LHCN-M2 (cell line): ENCODE measurements at places on chromosomes 5 and 9.

- DNase-seq = no peak
Measured at GRCh38 chr5:158952951-158953350, 146.8 kb downstream of the EBF1 start.

GRCh38 chr9:128845186-128845931, 15.8 kb upstream of the SPOUT1 start:
- DNase-seq = peak; percentile 85

DNA sequence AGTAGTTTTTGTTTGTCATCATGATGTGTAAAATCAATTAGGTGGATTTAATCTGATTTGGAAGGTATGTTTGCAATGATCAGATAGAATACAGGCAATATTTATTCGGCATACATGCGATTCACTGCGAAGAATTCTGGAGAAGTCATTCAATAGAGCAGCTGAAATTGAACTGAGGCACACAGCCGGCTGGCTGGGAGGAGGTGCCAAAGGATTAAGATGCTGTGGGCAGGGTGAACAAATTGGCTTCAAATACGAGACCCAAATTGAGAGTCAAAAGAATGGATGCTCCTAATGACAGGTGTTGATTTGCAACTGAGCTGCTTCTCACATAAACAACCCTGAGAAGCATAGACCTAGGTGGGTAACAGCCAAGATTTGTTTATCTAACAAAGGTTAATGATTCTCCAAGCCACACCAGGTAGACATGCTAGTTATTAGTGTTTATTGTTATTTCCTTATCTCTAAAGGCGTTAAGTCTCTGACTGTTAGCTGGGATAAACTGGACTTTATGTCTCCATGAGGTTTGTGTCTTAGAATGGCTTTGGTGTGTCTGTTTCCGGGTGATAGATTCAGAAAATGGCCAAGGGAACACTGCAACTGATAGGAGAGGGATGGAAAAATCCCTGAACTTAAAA, 55.3 kb upstream of the CLINT1 start:
- DNase-seq = no peak

DNA sequence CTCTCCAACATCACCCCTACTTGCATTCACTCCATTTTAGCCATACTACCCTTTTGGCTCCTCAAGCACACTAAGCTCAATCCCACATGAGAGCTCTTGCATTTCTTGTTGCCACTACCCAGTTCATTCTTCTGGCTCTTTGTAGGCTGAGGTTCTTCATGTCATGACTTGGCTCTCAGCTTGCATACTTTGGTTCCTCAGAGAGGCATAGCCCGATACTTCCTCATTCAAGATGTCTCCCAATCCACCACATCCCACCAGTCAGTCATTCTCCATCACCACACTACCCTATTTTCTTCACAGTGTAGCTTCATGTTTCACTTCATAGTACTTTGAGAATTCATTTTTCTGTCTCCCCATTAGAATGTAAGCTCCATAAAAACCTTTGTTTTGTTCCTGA, 116.7 kb downstream of the NR6A1 start:
- DNase-seq = no peak

- no peak for DNase-seq
Measured at GRCh38 chr5:127322403-127322802, 31.8 kb downstream of the MEGF10 start.

GRCh38 chr9:89549031-89549644, 51.2 kb upstream of the SEMA4D start:
- DNase-seq = peak; percentile 6

DNA sequence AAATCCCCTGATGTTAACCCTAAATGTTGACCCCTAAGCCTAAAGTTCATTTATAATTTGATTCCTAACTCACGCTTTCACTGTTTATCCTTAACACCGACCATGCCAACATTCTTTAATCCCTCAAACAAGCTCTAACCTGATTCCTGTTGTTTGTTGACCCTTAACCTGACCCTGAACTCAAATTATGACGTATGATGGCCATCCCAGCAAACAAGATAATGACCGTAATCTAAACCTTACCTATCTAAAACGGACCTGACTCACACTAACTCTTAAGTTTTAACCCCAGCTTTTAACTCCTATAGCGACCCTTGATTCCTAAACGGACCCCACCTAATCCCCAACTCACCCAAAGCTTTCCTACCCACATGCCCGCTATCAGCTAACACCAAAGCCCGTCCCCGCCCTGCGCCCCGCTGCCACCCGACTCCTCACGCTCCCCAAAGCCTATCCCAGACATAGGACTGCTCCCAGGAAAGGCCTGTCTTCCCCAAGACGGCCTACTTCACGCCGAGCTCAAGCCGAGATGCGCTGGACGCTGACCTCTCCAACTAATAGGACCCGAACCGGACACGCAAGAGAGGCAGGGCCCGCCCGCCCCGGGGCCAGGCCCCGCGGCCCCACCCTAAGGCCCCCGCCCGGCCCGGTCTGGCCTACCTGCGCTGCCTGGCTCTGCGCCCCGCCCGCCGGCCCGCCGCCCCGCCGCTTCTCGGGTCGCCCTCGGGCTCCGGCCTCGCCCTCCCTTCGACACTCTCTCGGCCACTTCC, 395 bp downstream of the TLN1 start:
- DNase-seq = peak; percentile 7

GRCh38 chr5:6633469-6634245, 417 bp downstream of the SRD5A1 start:
- peak; percentile 12 for DNase-seq

DNA sequence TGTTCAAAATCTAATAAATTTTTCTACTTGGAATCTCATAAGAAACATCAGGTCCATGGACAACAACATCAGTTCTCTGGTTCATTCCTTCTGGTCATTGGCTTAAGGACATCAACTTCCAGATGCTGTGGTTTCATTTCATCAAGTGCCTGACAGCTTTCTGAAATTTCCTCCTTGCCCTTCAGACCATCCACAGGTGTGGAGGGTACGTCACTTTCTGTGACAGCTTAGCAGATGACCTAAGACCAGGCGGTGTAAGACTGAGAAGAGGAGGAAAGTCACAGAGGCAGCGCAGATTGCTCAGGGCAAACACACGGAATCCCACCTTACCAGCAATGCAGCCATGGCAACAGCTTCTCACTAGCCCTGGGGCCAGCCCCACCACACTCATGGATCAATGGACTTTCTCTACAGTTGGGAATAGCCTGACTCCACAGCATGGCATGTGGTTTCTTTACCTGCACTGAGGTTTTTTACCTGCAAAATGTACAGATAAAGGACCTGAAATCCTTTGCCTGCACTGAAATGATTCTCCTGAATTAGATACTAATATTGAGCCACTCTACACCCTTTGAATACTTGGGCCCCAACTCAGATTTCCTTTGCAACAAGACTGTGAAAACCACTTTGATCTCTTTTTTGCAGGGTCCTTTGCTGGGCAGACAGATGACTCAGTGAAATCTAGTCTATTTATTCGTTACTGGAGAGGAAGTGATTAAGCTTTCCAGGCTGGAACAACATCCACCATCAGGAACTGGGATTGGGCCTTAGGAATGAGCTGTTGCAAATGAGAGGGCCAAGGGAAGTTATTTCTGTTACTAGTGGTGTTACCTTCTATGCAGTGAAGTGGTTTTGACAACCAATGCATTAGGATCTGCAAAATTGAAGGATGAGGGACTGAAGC, 26.9 kb downstream of the TICAM2 start:
- peak; percentile 84 for DNase-seq

DNA sequence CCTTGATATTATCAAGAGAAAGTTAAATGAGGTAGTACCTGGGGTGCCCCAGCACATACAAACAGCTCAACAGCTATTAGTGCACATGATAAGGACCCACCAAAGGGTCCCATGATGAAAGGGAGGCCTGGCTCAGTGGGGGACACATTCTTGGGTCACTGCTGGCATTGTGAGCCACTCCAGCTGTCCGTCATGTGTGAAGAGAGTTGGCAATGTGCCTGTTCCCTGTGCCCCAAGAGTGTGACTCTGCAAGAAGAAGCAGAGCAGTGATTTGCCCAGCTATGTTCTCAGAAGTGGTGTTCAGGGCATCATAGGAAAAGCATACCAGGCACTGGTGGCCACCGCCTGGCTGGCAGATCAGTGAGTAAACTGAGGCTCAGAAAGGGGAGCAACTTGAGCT, 37.1 kb upstream of the TDRD7 start:
- DNase-seq = no peak

GRCh38 chr9:34541540-34541939, 18.8 kb upstream of the ENHO start:
- no peak for DNase-seq

- no peak for DNase-seq
Measured at GRCh38 chr5:20959347-20959746, 971.3 kb upstream of the CDH18 start.

- DNase-seq = peak; percentile 61
Measured at GRCh38 chr5:16791036-16791705, 144.9 kb downstream of the MYO10 start.

DNA sequence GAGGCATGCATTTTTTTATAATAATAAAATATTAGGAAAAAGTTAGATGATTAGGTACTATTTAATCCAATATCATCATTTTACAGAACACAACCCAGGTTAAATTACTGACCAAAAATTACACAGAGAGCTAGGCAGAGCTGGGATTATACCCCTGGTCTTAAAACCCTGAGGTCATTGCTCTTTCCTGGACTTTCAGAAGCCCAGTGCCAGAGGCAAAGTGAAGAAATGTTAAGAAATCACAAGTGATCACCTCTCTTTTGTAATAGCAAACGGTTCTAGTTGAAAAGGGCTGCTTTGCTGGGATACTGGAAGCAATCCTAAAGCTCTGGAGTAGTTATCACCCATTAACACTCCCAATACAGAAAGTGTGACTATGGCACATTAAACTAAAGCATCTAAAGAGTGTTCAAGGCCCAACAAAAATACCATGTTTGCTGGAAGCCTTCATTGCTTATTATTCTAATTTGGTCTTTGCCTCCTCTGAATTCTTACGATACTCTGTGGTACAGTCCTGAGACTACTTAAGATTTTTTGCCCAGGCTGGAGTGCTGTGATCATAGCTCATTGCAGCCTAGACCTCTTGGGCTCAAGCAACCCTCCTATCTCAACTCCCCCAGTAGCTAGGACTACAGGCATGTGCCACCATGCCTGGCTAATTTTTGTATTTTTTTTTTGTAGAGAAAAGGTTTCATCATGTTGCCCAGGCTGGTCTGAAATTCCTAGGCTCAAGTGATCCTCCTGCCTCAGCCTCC, 575.9 kb downstream of the RAB3C start:
- DNase-seq = no peak

GRCh38 chr5:112649882-112650281, 87.8 kb upstream of the APC start:
- DNase-seq = no peak

- DNase-seq = no peak
Measured at GRCh38 chr5:172175263-172175719, 12.7 kb downstream of the STK10 start.

DNA sequence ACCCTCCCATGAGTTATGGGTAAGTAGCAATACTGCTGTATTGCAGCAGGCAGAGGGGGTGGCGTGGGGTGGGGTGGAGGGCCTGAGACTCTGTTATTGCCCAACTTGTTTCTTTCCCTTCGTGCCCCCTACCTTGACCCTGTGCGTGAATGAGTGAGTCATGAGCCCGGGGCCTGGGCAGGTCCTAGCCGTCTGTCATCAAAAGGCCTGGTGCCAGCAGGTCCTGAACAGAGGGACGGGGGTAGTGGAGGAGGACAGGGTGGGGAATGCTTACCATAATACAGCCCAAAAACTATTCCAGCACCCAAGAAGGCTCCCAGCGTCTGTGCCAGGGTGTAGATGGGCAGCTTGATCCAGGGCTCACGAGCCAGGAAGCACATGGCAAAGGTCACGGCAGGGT, 4.3 kb downstream of the AQP3 start:
- DNase-seq = no peak

DNA sequence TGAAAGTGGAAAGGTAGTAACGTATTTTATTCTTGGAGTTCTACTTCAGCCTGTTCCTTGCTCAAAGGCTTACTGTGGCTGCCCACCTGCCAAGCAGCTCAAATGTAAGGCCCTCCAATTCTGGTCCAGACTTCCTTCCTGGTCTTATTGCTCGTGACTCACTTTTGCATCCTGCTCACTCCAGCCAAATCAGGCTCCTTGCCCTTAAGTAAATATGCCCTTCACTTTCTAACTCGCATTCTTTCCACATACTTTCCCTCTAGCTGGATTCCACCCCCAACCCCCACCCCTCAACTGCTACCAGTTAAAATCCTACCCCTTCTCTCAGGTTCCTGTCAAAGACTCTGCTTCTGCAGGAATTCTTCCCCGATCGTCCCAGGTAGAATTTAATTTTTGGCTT, 96.6 kb downstream of the GALNT10 start:
- DNase-seq = peak; percentile 78

DNA sequence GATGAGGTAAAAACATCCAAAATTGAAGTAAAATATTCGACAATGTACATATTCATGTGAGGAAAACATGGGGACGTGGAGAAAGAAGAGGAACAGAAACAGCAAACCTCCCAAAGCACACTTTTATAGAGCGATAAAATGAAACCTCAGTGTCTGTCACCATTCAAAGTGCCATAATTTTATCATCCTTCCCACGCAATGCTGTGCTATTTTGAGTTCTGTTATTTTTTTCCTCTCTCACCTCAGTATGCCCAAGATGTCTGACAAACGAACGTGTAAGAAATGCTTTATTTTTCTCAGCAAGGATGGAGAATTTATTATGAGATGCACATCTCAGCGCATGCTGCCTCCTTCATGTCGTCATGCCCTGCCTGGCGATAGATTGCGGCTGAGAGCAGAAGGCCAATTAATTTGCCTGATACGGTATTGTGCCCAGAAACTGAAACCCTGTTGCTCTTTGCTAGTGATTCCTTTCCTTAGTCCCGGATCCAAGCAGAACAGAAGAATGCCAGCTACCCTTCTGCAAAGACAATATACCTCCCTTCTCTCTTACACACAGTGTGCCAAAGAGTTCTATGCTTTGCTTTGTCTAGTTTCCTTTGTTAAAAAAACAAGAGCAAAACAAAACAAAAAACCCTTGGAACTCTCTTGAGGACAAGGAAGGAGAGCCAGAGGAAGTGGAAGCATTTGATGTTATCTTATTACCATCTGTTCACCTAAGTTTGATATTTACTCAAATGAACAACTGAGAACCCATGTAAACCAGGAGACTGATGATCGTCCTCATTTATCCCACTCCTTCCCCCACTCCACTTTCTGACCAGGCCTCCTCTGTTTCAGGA, 192.4 kb downstream of the SEMA6A start:
- no peak for DNase-seq

DNA sequence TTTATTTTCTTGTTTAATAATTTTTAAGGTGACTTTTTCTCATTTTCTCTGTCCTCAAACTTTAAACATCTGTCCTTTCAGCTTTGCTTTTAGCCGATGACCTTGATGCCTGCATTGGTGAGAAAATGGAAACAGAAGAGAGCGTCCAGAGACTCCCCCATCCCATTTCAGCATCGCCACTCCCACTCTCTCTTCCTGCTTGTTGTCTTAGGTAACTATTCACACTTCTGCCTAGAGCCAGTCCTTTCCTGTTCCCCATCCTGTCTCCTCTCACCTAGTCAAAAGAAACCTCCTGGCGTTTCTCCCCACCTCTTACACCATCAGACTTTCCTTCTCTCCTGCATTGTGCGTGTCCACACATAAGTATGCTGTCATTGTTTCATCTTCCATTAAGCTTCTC, 124.6 kb downstream of the MAST4 start:
- no peak for DNase-seq
